ENCODE measurements at places on chromosomes 3 and 15. TPM values are rescaled to one million over a fixed set of nuclear protein-coding genes. Genes with fewer than 3 reads are reported as not detected.

Gene XRN1
- 17.0 TPM for total RNA-seq

Gene ST8SIA2
- 2.0 TPM for total RNA-seq

GRCh38 chr3:123281406-123281805, 79.7 kb downstream of the SEC22A start:
- DNase-seq, result no peak
- H3K27ac ChIP-seq, result no peak overlapping the region
- no peak overlapping the region for H3K4me3 ChIP-seq
- no peaks in the 10 kb centered on the region for H3K36me3 ChIP-seq
- H3K27me3 ChIP-seq, result no peaks in the 10 kb centered on the region

Gene GPR27
- total RNA-seq, result 11.8 TPM

Gene OR5AC2
- total RNA-seq, result not detected

DNA sequence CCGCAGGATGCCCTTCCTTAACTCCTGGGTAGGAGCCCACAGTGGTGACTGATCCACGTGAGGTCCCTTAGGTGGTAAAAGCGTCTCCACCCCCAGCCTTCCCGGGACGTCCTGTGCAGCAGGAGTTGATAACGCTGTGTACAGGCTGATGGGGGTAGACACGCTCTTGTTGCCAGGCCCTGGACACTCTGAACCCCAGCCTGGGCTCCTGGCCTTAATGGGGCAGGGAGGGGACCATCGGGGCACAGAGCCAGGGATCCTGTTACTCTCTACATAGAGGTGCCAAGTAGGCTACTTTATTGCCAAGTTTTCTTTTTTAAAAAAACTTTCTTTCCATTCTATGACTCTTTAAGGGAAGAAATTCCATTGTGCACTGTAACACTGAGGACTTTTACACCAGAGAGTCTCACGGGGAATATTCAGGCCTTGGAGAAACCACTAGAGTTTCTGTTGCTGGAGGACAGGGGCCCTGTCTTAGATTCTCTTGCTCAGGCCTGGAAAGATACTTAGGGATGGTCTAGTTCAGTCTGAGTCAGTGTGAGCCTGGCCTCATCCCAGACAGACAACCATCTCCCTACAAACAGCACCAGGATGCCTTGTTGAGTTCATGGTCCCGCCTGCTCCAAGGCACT, 104.3 kb upstream of the RNU6-1 start:
- H3K36me3 ChIP-seq, result no peaks in the 10 kb centered on the region
- DNase-seq, result no peak
- H3K4me3 ChIP-seq, result no peak overlapping the region
- no peaks in the 10 kb centered on the region for H3K27me3 ChIP-seq
- H3K27ac ChIP-seq, result no peak overlapping the region

- no peaks in the 10 kb centered on the region for H3K36me3 ChIP-seq
- no peak overlapping the region for H3K4me3 ChIP-seq
- H3K4me1 ChIP-seq, result no peaks in the 10 kb centered on the region
- no peaks in the 10 kb centered on the region for H3K27me3 ChIP-seq
These were observed 32.3 kb upstream of the APH1B start for GRCh38 chr15:63244976-63245645.

GRCh38 chr3:78972617-78973301, 795.0 kb downstream of the ROBO1 start:
- peaks cover 18% of the 10 kb centered on the region for H3K4me1 ChIP-seq
- H3K4me3 ChIP-seq, result no peak overlapping the region
- no peaks in the 10 kb centered on the region for H3K36me3 ChIP-seq
- no peak overlapping the region for H3K27ac ChIP-seq
- H3K27me3 ChIP-seq, result no peaks in the 10 kb centered on the region
- no peak for DNase-seq

Gene SAMD7
- not detected for total RNA-seq
